H7 (cell line): ENCODE measurements at places on chromosomes 7 and 10. TPM values are rescaled to one million over a fixed set of nuclear protein-coding genes. Genes with fewer than 3 reads are reported as not detected.

DNA sequence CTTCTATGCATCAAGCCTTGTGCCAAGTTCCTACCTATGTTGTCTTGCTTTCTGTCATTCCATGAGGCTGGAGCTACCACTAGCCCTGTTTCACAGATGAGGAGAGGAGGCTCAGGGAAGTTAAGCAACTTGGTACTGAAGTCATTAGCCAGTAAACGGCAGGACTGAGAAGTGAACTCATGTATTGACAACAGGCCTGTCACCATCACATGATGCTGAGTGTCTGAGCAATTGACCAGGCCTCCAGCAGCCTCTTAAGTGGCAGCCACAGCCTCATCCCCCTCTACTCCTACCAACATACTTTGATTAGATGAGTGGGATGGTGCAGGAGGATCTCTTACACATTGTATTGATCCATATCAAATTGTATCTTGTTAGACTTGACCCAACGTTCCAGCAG, 317.6 kb downstream of the GRID1 start:
- no peak for DNase-seq

GRCh38 chr7:66739477-66739876, 1.1 kb upstream of the RABGEF1 start:
- DNase-seq = no peak

DNA sequence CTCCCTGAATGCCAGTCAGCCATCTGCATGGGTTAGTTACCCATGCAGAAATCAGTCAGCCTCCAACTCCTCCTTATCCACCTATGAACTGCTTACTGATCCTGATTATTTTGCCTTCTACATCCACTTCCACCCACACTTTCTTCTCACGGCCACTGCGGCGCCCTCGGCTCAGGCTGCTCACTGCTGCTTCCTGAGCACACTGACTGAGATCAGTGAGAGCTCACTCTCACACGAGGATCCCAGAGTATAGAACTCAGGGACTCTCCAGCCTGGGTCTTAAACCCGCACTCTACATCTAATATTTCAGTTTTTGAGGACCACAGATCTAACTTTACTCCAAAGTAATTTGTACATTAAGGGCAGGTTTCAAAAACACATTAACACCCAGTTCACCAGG, 64.4 kb downstream of the GRB10 start:
- no peak for DNase-seq

DNA sequence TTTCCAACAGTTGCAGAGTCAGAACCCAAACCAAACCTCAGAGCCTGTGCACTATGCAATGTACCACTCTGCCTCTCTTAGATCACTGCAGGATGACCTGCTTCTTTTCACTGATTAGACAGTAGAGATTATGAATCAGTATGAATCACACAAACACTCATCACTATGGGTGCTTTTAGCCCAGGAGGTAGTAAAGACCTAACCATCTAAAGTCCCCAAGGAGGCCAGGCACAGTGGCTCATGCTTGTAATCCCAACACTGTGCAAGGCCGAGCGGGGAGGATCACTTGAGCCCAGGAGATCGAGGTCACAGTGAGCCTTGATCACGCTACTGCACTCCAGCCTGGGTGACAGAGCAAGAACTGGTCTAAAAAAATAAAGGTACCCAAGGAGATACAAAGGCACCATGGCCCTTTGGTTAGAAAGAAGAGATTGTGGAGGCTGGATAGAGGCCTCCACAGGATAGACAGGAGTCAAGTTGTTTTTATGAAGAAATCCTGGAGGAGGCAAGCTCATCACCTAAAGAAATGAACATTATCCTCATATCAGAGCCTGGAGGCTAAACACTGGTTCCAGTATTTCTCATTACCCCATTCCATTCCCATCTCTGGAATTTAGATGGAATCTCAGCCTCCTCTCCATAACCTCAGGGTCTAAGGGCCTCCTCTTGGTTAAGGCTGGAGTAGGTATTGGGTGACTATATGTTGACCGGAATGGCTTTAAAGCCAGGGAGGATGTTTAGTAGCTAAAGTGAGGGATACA, 12.9 kb downstream of the SEC31B start:
- no peak for DNase-seq

DNA sequence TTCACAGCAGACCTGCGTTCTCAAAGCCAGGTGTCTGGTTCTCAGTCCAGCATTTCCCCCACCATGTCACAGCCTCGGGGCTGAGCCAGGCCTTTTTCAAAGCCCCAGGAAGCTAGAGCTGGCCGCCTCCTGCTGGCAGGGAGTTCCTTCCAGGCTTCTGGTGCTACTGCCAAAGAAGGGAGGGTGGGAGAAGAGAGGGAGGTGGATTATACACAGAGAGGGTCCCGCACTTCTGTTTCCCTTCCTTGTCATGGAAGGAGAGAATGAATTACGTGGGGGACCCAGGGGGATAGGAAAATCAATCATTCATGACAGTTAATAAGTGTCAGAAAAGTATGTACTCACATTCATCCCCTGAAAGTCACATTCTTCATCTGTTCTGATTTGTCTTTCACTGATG, 600 bp upstream of the LGI1 start:
- no peak for DNase-seq

DNA sequence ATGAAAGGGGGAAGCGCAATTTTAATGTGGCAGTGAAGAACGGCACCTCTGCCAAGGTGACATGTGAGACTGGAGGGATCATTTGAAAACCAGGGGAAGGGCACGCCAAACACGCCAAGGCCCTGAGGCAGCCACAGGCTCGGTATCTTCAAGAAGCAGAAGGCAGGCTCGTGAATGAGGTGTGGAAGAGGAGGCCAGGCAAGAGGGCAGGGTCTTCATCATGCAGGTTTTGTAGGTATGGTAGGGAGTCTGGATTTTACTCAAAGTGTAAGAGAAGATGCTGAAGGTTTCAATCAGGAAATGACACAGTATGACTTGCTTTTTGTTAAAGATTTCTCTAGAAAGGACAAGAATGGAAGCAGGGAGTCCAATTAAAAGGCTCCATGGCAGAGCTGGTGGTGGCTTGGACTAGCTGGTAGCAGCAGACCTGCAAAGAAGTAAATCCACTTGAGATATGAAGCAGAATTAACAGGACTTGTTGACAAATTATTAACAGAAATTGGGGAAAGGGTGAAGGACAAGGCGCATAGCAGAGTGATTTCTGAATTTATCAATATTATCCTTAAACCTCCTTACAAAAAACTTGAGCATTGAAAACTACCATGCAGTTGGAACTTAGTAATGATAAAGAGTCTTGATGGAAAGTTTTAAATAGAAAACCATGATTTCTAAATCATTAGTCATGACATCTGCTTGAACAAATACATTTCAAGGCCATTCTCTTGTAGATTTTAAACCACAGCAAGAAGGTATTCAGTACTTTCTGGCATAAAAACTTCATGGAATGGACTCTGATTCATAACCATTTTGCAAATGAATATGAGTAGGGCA, 70.4 kb downstream of the COA1 start:
- no peak for DNase-seq

- DNase-seq = no peak
Observed at GRCh38 chr7:15985587-15986384, 299.3 kb upstream of the MEOX2 start.

CHRM2 gene
- 0.18 TPM in 1 of 2 replicates, not detected in the other for total RNA-seq

NRCAM gene
- 0.38 and 1.8 TPM in 2 replicates for total RNA-seq

ZNF488 gene
- 3.0 and 4.5 TPM in 2 replicates for total RNA-seq
